ENCODE measurements at places on chromosomes 13 and 19.

- DNase-seq, result no peak
Measured at GRCh38 chr13:98405107-98405571, 171.8 kb downstream of the STK24 start.

DNA sequence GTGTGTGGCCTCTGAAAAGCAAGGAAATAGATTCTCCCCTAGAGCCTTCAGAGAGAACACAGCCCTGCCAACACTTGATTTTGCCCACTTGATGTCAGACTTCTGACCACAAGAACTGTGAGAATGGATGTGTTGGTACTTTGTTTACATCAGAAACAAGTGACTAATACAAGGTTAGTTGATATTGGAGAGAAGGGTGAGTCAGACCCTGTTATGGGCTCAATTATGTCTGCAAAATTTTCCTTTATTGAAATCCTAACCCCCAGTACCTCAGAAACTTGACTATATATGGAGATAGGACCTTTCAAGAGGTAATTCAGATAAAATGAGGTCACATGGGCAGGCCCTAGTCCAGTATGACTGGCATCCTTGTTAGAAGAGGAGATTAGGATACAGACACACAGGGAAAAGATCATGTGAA, 226.7 kb downstream of the RFC3 start:
- peak; percentile 70 for DNase-seq

DNA sequence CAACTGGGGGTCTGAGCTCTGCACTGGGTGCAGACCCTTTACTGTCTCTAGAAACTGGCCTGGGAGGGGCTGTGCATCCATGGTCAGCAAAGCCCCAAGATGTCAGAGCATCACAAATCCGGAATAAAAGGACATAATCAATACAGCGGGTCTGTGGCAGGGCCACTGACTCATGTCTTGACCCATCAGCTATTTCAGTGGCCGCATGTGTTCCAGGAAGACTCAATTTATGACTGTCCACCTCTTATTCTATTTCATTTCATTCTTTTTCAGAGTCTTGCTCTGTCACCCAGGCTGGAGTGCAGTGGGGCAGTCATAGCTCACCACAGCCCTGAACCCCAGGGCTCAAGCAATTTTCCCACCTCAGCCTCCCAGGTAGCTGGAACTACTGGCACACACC, 53.2 kb downstream of the PEX11G start:
- DNase-seq, result no peak

- DNase-seq, result no peak
Measured at GRCh38 chr13:113812178-113813040, 51.5 kb downstream of the GAS6 start.

- no peak for DNase-seq
Measured at GRCh38 chr13:35723053-35723461, 246.6 kb upstream of the MAB21L1 start.

GRCh38 chr13:114112231-114112825, 20.1 kb downstream of the RASA3 start:
- DNase-seq, result no peak

DNA sequence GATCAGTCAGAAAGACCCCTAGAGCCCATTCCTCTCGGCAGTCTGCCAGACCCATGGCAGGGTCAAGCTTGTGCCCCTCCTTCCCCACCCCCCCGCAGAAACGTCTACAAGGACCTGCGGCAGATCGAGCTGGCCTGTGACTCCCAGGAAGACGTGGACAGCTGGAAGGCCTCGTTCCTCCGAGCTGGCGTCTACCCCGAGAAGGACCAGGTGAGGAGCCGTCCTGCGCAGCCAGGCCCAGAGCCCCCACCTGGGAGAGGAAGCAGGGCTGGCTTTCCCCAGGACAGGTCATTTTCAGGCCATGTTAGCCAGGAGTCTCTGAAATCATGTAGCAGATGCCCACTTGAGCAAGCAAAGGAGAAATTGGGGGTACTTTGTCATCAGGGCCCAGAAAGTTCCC, 12.3 kb downstream of the TMED1 start:
- DNase-seq, result no peak

GRCh38 chr19:48469289-48469881, at the start of gene CYTH2:
Gene CYTH2 (plus strand): TSS chr19:48469369. CDS start chr19:48469508, 139 bp downstream.
- peak; percentile 84 for DNase-seq

- DNase-seq, result no peak
Measured at GRCh38 chr13:35530581-35530980, 54.1 kb upstream of the MAB21L1 start.

- DNase-seq, result no peak
Measured at GRCh38 chr13:45508776-45509175, 44.0 kb downstream of the COG3 start.

- no peak for DNase-seq
Measured at GRCh38 chr19:2834294-2834871, 6.9 kb upstream of the ZNF555 start.

- DNase-seq, result peak; percentile 58
Measured at GRCh38 chr19:54029930-54030490, 33.7 kb downstream of the VSTM1 start.

DNA sequence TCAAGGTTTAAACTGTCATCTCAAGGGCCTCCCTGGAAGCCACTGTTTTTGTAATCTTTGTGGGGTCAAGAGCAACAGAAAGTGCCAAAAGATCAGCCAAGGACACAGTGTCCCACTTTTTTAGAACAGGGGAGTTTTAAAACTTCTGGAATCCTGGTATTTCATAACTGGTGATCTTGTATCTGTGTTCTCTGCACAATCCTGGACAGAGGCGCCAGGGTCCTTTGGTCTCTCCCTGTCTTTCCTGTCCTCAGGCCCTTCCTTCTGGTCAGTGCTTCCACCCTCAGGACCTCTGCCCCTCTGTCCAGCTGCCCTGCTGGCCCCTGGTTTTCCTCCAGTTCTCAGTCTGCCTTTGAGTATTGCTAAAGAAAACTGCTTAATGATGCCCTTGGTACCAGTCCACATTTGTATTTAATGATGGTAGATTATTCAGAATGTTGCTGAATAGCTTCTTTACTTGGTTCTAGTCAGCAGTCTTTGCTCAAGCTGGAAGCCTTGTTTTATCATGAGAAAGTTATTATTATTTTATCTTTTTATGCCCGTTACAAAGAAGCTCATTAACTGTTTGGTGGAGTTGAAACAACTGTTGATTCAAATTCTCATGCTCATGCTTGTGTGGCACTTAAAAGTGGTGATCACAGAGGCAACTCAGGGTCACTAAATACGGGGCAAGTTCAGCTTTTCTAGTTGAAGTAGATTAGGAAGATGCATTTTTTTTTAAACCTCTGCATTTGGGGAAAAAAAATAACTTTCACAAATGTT, 47.5 kb downstream of the WASF3 start:
- no peak for DNase-seq

DNA sequence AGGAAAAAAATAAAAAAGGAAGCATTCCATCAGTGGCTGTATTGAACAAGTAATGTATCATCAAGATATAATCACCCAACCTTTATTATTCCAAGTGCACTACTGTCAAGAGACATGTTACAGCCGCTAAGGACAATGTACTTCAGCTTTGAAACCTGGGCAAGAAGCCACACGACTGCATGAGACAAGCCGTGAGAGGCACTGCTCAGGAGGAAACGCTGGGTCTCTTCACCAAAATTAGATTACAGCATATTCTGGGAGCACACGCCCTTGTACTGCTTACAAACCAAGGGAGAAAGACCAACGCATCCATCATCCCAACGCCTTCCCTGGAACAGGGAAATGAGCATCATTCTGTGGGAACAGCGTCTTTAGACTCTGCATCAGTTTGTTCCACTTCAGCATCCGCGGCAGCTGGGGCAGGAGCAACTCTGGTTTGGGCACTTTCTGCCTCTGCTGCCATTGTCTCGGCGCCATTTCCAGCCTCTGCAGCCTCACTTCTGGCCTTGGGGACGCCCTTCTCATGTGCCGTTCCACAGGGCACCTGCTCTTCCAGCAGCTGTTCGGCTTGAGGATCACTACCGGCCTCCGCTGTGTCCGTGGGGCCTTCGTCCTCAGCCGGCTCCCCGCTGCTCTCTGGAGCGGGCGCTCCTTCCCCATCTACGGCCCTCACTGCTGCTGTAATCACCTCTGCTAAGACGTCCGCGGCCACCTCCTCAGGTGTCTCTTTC, 22.4 kb upstream of the BRD4 start:
- DNase-seq, result no peak

GRCh38 chr19:38234615-38235014, 10.6 kb upstream of the DPF1 start:
- DNase-seq, result no peak

DNA sequence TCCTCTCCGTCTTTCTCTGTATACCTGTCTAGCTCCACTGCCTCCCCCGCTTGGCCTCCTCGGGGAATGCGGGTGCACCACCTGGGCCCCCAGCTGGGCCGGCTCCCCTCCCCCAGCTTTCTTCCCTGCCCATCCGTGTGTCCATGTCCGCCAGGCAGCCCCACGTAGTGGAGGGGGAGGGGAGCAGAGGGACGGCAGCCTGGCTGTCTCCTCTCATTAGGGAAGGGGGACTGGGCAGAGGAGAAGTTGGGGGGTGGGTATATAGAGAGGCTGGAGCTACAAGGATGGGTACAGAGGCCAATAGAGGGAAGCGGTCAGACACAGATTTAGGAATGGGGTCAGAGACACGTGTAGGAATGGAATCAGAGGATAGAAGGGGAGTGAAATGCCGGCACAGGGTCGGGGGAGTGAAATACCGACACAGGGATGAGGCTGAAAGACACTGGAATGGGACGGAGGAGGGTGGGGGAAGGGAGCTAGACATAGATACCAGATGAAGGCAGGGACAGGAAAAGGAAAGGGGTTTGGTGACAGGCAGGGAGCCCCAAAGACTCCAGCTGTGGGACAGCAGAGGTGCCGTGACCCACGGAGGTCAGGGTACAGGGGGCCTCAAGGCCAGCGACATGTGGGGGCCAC, 2.8 kb downstream of the NECTIN2 start:
- no peak for DNase-seq

DNA sequence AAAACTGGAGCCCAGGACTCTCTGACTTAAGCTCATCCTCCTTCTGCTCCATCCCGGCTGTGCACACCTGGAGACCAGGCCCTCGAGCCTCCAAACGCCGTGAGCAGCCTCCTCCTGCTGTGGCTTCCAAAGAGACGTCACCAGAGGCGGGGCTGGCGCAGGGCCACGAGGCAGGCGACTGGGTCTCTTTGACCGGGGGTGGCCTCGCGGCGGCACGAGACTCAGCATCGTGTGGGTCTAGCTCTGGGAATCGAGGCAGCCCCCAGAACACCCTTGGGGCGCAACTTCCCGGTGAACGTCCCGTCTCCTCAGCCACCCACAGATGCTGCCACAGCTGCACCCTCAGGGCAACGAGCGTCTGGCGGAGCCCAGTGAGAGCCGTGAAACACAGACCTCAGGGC, 22.8 kb downstream of the RASA3 start:
- DNase-seq, result no peak

GRCh38 chr19:41426952-41427646, at the start of gene B3GNT8:
Gene B3GNT8 (minus strand): TSS chr19:41427374. CDS start chr19:41426778, 596 bp downstream.
- DNase-seq, result peak; percentile 46

DNA sequence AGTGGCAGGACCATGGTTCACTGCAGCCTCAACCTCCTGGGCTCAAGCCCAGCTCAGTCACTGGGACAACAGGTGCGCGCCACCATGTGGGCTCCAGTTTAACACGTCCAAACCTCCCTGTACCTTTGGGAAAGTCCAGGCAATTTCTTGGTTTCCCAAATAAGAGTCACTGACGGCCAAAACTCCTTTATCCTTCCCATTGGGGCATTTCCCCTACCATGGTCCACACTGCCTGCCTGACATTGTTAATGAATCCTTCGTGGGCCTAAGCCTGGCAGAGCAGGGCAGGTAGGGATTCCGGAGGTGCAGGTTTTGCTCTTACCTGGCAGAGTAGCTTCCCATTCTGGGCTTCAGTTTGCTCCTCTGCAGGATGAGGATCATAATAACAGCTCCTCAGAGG, 66.2 kb upstream of the TM9SF2 start:
- no peak for DNase-seq

DNA sequence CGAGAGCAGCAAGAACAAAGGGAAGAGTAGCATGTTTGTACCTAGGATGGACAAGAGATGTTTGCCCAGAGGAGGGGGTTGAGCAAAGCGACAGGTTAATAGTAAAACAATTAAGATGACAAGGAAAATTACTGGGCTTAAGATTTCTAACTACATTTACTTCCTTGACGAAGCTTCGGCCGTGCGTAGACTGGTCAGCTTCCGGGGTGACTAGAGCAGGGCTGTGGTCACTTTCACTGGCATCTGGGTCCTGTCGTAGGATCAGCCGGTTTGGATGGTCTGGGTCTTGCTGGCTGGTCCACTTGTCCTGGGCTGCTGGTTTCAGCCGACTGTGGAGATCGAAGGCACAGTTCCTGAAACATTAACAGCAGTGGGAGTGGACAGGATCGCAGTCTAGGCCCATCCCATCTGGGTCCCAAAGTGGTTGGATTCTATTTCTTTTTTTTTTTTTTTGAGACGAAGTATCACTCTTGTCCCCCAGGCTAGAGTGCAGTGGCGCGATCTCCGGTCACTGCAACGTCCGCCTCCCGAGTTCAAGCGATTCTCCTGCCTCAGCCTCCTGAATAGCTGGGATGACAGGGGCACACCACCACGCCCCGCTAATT, 5.0 kb upstream of the BSG start:
- DNase-seq, result no peak

Data from kidney tubule cell (primary cell).